ENCODE measurements at places on chromosomes 2 and 18. TPM values are rescaled to one million over a fixed set of nuclear protein-coding genes. Genes with fewer than 3 reads are reported as not detected.

WNT6 gene
- 0.74 TPM for total RNA-seq

MROH2A gene
- not detected for total RNA-seq

GRCh38 chr2:173231042-173231441 is 123.6 kb upstream of the CDCA7 start:
- DNase-seq: no peak

- DNase-seq: no peak
Observed at GRCh38 chr2:9826208-9826607, 17.1 kb upstream of the TAF1B start.

DNA sequence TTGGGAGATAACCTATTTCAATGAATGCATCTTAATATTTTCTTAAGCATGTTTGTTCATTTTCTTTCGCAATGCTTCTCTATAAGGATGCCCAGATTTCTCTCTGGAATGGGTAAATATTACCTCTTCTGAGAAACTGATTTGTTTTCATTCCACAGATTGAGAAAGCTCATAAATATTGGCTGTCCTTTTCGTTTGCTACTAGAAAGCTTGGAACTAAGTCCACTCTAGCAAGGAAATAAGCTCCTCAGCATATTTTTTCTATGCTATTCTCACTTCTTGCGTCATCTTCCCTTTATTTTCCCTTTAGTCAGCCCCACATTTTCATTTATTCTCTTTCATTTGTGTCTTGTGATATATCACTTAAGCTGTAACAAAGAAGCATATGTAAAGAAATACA is 76.3 kb downstream of the ANTXR1 start:
- no peak for DNase-seq

GRCh38 chr18:62258616-62259015 is 66.5 kb upstream of the TNFRSF11A start:
- peak; percentile 2 for DNase-seq

DNA sequence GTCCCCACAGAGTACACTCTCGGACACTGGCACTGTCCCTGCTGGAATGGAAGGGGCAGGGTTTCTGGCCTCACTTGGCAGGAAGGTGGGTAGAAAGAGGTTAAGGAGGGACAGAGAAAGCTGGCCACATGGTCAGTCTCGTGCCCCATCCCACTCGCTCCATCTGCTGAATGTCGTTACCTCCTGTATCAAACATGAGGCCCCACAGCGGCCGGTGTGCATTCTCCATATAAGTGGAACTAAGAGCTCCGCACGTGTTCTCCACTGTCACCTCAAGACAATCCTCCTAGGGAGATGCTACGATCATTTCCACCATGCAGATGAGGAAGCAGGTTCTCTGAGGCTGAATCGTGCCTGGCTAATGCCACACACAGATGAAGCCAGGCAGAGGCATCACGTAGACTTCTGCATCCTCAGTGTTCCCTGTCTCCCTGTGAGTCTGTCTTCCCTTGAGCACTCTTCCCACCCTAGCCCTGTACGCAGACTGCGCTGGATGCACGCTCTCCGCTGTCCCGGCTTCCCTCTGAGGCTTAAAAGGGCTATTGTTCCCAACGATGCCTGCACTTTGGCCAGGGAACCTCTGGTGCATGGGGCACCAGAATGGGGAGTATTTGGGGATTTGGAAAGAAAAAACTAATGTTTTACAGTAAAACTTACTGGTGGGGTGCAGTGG is 35.1 kb downstream of the MAL start:
- no peak for DNase-seq
